Stimulated activated CD4-positive, alpha-beta T cell treated with anti-CD3 and anti-CD28 coated beads, Interleukin-4, amount 100 ng/mL, for 1 hour (primary cell): ENCODE measurements at places on chromosomes 6 and 20.

DNA sequence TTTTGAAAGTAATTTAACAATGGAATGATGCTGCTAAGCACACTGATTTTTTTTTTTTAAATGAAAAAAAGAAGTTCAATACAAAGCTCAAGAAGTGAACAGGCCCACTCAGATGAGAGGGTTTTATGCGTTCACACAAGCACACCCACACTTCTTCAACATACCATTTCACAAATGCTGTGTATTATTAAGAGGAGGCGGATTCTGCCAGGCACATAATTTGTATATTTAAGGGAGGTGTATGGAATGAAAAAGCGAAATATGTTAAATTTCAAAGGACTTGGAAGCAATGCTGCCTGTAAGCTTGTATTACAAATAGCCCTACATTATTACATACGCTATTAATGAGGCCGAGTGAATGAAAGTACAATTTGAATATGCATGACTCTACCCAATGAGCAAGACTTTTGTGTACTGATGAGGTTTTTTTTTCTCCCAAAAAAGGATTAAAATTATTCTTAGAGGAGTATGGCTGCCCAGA is 123.9 kb downstream of the INSM1 start:
- DNase-seq, result no peak

GRCh38 chr6:44512868-44513741 is 125.6 kb downstream of the CDC5L start:
- no peak for DNase-seq

- DNase-seq, result no peak
Observed at GRCh38 chr6:150905769-150906168, 40.3 kb downstream of the MTHFD1L start.

DNA sequence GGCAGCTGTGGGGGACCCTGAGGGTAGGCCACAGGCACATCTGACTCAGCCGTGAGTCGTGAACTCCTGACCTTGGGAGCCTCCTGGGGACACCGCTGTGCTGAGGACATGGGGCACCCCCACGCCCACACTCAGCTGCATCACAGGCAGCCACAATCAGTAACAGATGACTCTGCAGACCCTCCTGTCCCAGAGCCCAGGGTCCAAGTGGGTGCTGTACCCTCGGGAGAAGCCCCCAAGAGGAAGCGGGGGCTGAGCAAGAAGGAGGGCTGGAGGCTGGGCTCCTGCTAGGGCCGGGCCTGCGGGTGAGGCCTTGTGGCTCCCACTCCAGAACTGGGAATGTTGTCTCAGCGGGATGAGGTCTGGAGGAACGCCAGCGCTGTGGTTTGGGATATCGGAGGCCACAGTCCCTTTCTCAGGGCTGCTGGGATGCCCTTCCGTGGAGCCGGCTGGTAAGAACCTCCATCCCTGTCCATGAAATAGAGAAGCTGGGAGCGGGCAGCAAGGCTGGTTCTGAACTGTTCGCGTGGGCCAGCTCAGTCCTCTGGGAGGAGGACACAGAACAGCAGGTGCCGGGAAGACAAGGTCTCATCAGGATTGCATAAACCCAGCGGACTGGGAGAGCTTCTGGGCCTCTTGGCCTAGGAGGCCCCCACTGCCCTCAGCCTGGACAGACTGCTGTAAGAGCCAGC is 3.1 kb upstream of the LAMA5 start:
- DNase-seq, result peak; percentile 34

DNA sequence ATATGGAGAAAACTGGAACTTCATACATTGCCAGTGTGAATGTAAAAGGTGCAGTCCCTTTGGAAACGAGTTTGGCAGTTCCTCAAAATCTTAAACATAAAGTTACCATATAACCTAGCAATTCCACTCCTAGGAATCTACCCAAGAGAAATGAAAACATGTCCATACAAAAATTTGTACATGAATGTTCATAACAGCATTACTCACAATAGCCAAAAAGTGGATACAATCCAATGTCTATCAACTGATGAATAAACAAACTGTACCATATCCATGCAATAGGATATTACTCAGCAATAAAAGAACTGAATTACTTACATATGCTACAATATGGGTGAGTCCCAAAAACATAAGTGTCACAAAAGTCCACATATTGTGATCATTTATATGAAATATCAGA is 48.7 kb upstream of the ERVFRD-1 start:
- no peak for DNase-seq

DNA sequence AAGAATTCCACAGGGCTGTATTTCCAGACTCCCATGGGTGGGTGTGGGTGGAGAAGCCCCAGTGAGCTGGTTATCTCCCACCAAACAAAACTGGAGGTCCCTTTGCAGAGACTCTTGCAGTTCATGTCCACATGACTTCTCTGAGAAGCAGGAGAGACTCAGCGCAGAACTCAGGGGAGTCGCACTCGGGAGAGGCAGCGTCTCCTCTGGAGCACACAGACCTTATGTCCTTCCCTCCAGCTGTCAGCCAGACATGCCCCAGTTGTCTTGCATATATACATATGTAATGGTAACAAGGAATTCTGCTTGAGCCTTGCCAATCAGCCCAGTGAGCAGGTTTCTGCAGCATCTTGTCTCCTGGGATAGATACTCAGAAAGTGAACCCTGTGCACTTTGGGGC is 23.8 kb downstream of the MYT1 start:
- no peak for DNase-seq

GRCh38 chr6:70371454-70372105 is 41.7 kb upstream of the FAM135A start:
- no peak for DNase-seq

GRCh38 chr6:144652292-144652891 is 367.3 kb downstream of the UTRN start:
- no peak for DNase-seq

DNA sequence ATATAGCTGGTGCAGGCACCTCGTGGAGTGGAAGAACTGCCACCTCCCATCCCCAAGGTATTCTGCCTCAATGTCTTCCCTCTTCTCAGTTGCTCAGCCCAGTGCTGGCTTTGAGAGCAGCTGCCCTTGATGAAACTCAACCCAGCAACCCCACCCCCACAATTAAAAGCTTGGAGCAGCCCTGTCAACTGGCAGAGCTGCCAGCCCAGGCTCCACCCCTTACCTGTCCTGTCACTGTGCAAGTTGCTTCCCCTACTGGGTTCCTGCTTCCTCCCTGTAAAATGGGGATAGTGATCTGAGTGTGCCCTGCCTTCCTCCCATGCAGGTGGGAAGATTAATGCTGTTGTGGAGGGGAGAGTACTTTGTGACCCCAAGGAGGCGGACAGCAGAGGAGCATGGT is 4.5 kb downstream of the TMEM63B start:
- DNase-seq, result no peak

DNA sequence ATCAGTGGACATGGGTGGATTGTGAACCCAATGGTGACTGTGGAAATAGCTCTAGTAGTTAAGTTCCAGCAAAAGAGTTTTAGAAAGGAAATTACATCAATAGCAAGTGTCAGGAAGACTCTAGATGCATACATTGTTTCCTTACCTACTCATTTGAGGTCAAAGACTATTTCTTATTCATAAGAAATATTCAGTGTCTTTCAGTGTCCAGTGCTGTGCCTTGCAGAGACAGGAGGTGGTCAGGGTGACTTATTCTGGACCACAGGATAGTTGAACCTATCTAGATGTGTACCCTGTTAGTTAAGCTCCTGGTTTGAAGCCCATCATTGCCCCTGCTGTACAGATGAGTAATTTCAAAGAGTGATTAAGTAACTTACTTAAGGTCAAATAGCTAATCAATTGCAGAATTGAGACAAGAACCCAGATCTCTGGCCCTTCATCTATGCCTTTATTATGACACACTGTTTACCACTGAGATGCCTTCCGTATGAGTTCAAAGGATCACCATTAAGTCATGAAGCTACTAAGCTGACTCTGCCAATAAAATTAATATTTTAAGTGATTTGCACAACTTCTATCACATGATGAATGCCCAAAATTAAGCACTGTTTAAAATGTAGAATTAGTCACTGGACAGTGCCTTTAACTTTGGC is 136.1 kb downstream of the PDSS2 start:
- no peak for DNase-seq

GRCh38 chr20:38855356-38855755 is 49.9 kb downstream of the PPP1R16B start:
- no peak for DNase-seq

- DNase-seq, result no peak
Observed at GRCh38 chr6:132314432-132314831, 86.8 kb downstream of the MOXD1 start.

DNA sequence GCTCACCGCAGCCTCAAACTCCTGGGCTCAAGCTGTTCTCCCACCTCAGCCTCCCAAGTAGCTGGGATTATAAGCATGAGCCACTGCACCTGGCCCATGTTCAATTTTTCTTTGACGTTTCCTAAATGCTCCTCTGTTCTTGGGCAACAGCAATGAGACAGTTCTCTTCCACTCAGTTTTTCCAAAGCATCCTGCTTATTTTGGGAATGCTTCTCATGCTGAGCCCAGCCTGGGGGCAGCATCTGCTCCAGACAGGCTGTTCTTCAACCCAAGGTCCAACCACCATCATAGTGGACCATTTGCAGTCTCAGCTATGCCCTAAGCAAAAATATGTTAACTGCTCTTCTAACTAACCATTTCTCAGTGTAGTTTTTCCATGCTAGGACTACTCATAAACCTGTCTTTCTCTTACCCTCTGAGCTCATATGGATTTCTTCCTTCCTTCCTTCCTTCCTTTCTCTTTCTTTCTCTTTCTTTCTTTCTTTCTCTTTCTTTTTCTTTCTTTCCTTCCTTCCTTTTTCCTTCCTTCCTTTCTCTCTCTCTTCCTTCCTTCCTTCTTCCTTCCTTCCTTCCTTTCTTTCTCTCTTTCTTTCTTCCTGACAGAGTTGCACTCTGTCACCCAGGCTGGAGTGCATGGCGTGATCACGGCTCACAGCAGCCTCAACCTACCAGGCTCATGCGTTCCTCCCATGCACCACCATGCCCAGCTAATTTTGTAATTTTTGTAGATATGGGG is 48.4 kb downstream of the GCNT2 start:
- DNase-seq, result no peak

DNA sequence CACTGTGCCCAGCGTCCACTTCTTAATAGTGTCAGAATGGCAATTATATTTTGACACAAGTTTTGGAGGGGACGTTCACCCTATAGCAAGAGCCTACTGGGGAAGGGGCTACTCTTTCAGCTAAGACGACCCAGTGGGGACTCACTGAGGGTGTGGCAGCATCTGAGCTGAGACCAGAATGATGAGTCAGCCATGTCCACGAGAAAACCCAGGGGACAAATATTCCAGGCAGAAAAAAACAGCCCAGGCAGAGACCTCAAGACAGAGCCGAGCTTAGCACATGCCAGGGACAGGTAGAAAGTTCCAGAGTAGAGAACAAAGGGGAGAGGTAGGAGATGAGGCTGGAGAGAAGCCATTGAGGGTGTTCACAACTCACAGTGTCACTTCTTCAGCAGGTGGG is 11.2 kb downstream of the CNBD2 start:
- DNase-seq, result no peak

DNA sequence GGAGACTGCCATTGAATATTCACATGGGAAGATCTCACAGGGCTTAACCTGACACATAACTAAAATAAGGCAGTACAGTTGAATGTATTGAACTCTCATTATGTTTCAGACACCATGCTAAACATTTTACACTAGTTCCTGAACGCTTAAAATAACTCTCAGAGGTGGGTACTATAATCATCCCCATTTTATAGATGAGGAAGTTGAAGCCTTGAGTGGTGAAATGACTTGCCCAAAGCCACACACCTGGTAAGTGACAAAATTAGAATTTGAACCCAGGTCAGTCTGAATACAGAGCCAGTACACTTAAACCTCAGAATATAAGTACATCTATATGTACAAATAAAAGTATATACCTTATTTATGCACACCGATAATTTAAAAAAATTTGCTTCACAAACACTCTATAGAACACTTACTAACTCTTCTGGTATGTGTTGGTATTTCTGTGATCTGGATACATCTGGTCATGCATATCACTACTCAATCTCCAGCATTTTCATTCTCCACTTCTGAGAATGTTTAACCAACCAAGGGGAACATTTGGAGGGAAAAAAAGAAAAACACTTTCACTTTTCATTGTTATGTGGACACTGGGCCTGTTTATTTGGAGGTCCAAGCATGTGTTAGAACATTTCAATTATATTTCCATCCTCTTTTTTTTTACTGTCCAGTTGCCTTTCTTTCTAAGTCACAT is 4.6 kb upstream of the BICRAL start:
- DNase-seq, result no peak

GRCh38 chr6:134317471-134318131 is at the start of gene SGK1:
Gene SGK1 (minus strand): TSS chr6:134318112. CDS start chr6:134317460, 652 bp downstream.
- DNase-seq, result peak; percentile 24

GRCh38 chr20:44733341-44734069 is 12.2 kb upstream of the KCNK15 start:
- DNase-seq, result peak; percentile 60

DNA sequence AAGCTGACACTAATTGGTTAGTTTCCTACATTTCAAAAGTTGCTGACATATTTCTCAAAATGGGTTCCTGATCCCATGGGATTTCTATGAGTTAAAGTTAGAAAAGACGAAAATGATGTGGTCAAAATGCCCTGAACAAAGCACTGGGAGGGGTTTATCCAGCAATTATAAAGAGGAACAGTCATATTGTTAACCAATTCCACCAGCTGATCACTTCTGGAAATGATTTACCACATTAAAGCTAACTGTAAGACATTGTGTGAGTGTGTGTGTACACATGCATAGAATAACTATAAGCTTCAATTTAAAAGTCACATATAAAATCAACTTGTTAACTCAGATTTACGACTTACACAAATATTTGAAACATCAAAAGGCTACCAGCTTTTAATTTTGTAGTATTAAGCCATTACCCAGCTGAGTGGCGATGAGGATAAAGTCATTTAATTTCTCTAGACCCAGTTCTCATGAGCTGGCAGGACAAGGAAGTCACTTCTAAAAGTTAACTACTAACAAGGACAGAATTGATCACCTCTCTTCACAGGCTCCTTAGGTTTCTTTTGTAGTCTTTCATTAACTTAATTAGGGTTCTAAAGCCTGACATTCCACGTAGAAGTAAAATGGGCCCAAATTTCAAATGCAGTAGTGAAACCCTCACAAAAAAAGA is 40.4 kb downstream of the MAN1A1 start:
- no peak for DNase-seq

DNA sequence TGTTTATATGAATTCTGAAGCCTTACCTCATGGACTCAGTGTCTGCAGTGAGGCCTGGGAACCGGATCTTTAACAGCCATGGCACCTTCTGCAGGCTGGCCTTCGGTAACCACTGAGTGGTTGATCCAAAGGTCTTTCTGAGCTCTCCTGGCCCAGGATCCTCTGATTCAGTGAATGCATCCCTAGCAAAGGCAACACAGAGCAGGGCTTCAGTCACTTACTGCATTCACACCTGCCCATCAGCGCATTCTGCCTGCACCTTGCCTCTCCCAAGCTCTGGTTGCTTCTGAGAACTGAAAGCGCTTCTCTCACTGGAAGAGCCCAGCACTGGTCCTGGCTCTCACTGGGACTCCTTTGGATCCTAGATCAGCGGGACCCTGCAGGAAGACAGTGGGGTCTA is 8.4 kb upstream of the CST9 start:
- DNase-seq, result no peak

GRCh38 chr6:118810420-118811027 is 83.4 kb upstream of the ASF1A start:
- peak; percentile 44 for DNase-seq
